Fibroblast of skin of abdomen (primary cell): ENCODE measurements at places on chromosomes 5 and 9.

GRCh38 chr5:95220381-95220780, 64.5 kb downstream of the MCTP1 start:
- DNase-seq, result no peak

GRCh38 chr9:109852556-109852955, 72.6 kb downstream of the PALM2AKAP2 start:
- peak; percentile 53 for DNase-seq

DNA sequence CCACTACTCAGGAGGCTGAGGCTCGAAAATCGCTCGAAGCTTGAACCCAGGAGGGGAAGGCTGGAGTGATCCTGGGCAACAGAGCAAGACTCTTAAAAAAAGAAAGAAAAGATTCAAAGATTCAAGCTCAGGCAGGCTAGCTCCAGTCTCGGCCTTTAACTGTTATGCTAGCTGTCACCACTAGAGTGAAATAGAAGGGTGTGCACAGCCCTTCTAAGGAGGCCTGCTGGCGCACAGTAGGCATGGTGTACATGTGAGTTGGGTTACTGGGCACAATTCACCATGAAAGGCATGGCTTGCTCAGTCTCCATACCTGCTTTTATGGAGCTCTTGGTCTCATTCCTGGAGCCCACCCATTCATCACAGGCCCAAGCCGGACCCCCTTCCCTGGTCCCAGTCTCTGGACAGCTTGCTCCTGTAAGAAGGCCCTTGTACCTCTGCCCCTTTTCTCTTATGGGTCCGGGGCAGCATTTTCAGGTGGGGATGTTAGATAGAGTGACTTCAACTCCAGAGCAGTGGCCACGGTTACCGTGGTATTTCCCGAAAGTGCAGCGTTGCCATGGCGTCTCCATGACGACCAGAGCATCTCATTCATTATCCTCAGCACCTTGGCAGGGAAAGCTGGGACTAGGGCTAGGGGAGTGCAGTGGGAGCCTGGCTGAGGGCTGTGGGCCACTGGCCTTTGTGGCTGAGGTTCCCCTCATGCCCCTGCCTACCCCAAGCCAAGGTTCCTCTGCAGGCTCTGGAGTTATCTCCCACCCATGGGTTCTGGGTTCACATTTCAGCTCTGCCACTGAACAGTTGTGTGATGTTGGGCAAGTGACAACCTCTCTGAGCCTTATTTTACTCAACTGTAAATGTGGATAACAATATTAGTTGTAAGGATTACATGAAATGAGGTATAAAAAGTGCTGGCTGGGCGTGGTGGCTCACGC, 5.7 kb downstream of the NDST1 start:
- peak; percentile 39 for DNase-seq

DNA sequence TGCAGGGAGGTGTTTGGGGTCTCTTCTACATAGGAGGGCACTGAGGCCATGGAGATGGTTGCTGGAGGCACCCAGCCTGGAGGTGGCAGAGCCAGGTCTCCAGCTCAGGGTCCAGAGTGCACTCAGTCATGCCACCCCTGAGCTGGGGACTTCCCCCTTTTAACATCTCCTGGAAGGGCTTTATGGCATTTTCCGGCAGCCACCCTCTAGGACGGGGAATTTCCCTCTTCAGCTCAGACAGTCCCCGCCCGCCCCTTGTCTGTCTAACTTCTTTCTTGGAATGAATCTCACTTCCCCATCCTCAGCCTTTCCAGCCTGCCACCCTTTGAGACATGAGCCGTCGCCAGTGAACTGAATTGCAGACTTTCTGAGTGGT, 49.9 kb downstream of the COL15A1 start:
- DNase-seq, result peak; percentile 22

DNA sequence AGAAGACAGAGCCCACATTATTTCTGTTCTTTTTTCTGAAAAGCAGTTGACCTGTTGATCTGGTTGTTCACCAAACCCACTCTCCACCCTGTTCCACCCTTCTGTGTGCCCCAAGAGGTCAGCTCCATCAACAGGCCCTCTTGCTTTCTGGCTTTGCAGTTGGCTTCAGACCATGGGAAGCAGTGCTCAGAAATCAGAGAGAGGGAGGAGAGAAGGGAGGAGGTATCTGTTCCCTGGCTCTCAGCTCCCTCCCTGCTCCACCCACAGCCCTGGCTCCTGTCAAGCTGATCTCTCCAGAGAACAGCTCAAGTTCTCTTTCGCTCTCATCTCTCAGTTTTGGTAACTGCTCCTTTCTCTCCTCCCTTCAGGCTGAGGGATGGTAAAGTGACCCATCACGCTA, 144.2 kb upstream of the RAI14 start:
- DNase-seq, result no peak

DNA sequence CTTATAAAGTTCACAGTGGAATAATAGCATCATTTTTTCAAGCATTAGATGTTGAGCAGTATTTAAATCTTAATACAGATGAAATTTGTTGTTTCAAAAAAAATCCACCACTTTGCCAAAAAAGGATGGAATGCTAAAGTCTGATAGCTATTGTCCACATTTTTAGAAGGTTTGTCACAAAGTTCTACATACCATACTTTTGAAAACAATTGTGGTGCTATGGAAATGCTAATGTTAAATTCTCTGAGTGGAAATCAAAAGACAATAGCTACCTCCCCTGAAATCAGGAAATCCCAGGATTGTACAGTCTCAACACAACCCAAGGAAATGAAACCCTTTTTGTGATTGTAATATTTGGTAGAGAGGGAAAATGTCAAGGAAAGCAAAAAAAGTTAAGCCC, 19.3 kb upstream of the GRAMD2B start:
- DNase-seq, result peak; percentile 79

DNA sequence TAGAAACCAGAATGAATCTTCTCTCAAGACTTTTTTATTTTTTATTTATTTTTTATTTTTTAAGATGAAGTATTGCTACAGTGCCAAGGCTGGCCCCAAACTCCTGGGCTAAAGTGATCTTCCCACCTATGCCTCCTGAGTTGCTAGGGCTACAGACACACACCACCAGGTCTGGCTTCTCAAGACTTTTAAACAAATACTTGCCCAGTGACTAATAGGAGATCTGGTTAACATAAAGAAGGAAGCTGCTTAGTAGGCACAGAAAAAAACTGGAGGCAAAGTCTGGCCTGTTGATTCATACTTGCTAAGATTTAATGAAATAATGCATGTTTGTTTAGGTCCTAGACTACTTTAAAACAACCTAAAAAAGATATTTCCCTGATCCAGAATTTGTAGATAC, 43.8 kb downstream of the SLC38A9 start:
- peak; percentile 89 for DNase-seq
